ENCODE measurements at places on chromosomes 3 and 15.
A peak's percentile ranks its signal among the peaks of the same experiment; 100 is the strongest.

GRCh38 chr3:139468399-139468798 is 7.9 kb downstream of the RBP2 start:
- no peak for DNase-seq

GRCh38 chr3:53936347-53936746 is 44.7 kb upstream of the SELENOK start:
- DNase-seq, result no peak

DNA sequence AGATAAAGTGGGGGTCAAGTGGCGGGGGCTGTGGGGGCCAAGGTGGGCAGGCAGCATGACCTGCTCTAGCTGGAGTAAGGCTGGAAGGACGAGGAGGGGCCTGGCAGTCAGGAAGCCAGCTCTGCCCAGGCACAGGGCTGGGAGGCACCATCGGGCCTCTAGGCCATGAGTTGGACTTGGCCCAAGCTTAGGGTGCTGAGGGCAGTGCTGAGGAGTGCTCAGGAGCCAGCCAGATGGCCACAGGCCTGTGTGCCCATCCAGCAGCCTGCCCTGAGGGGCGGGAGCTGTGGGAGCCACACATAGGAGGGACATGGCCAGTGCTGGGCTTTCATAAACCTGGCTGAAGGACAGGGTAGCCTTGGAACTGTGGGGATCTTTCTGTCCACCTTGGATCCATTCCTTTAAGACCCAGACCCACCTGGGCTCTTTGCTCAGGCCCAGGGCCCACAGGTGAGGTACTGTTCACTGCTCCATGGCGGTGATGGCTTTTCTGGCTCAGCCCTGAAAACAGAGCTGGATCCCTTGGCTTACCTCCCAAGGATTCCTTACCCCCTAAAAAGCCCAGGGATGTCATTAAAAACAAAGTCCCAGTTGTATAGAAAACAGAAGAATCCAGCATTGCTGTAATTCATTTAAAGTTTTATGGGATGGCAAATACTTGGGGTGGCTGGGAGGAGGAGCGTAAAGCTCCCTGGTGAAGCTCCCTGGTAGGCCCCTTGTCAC is 137.0 kb downstream of the DNAJB8 start:
- no peak for DNase-seq

DNA sequence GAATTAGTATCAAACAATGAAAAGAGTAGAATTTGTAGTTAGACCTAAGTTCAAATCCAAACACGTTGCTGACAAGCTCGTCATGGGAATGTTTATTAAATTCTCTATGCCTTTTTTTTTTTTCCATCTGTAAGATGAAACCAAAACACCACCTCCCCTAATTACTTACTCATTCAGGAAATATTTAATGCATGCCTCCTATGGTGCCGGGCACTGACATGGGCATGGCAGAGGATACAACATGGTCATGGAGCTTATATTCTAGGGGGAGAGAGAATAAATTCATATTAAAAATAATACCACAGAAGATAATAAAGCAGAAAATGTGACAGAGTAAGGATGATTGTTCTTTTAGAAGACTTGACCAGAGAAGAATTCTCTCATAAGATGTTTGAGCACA is 215.8 kb downstream of the RYR3 start:
- DNase-seq, result no peak

DNA sequence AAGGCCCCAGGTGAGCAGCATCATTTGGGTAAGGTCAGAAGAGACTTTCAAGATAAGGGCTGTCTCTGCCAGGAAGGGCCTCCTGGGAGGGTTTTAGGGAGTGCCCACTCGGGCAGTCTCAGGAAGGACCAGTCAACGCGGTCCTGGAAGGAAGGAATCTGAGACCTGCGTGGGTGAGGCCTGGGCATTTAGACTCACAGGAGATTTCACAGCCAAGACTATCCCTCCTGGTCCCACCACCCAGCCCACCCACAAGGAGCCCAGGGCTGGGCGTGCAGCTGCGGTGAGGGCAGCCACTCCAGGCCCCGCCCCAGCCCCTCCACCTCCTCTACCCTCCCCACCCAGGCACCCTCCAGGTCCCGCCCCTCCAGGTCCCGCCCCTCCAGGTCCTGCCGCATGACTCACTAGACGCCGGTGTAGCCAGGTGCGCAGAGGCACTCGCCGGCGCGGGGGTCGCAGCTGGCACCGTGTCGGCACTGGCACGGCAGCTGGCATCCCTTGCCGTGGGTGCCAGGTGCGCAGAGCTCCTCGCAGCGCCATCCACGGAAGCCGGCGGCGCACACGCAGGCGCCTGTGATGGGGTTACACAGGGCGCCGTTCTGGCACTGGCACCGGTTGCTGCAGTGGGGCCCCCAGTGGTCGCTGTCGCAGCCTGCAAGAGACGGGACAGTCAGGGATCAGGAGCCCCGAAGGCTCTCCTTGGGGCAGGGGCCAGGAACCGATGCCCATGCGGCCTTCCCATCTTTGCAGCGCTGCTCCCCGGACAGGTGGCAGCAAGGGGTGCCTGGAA is 112.7 kb downstream of the RAB11A start:
- no peak for DNase-seq

DNA sequence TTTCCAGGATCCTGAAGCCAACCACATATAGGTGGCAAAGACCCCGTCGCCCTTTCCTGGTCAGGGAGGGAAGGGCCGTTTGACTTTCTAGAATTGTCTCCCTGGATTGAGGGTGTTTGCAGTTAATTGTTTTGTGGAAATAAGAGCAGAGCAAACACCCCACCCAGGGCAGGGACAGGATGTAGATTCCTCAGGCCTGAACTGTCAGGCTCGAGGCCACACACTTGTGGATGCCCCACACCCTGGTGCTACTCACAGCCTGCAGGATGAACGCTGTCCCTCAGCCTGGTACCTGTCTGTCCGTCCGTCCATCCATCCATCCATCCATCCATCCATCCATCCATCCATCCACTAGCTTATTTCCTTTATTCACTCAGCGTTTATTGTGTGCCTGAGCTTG is 29.9 kb upstream of the FLNB start:
- no peak for DNase-seq

DNA sequence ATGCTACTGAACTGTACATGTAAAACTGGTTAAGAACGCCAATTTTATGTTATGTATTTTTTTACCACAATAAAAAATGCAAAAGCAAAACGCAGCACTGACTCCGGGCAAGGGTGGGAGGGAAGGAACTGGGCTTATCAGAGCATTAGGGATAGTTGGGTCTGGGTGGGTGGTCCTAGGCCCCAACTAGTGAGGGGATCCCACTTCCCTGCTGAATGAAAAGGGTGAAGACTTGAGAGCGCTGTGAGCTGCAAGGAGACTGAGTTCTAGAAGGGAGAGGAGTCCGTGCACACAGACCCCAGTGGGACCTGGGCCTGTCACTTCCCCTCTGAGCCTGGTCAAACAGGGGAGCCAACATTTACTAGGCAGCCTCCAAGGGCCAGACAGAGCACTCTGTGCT is 98.6 kb downstream of the TPRA1 start:
- DNase-seq, result no peak

DNA sequence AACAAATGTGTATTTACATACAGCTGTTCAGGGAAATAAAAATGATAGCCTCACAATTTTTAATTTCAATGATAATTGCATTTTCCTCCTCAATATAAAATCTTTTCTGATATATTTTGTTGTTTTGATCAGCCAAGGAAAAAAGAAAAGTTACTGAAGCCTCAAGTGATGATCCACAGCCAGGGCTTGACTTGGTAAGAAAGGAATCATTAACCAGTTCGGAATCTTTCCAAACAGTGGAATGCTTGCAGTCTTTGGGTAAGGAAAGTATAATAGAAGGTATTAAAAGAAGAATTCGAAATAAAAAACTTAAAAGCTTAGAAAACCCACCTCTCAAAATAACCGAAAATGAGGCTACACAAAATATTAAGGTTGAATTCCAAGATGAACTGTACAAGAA is 1.0 kb downstream of the TOPAZ1 start:
- no peak for DNase-seq

DNA sequence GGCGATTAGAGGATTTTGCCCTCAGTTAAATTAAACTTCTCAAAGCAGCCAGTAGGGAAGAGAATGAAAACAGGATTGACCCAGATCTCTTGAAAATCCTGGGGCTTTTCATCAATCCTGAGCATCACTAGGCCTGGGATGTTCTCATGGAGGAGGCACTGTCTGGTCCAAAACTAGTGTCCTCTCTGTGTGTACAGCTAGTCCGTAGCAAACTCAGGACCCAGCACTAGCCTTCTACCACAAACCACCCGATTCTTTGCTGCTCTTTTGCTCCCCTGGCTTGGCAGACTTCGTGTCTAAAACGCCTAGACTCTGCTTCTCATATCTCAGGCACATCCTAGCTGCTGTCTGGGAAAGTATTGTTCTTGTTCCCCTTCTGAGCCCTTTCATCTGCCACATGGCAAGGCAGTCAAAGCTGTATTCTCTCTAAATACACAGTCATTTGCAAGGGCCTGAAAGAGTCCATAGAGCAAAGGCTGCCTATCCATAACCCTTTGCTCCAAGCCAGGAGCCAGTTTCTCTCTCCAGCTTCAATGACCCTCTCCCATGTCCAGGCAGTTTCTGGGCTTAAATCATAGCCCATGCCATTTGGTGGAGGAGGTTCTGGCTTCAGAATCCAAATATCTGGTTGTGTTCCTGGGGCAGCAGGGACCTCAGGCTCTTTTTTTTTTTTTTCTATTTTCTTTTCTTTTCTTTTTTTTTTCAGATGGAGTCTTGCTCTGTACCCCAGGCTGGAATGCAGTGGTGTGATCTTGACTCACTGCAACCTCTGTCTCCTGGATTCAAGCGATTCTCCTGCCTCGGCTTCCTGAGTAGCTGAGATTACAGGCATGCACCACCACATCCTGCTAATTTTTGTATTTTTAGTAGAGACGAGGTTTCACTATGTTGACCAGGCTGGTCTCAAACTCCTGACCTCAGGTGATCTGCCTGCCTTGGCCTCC is 52.4 kb downstream of the CDC25A start:
- DNase-seq, result no peak

GRCh38 chr3:46986055-46986730 is 6.7 kb downstream of the NBEAL2 start:
- DNase-seq, result peak; percentile 12

DNA sequence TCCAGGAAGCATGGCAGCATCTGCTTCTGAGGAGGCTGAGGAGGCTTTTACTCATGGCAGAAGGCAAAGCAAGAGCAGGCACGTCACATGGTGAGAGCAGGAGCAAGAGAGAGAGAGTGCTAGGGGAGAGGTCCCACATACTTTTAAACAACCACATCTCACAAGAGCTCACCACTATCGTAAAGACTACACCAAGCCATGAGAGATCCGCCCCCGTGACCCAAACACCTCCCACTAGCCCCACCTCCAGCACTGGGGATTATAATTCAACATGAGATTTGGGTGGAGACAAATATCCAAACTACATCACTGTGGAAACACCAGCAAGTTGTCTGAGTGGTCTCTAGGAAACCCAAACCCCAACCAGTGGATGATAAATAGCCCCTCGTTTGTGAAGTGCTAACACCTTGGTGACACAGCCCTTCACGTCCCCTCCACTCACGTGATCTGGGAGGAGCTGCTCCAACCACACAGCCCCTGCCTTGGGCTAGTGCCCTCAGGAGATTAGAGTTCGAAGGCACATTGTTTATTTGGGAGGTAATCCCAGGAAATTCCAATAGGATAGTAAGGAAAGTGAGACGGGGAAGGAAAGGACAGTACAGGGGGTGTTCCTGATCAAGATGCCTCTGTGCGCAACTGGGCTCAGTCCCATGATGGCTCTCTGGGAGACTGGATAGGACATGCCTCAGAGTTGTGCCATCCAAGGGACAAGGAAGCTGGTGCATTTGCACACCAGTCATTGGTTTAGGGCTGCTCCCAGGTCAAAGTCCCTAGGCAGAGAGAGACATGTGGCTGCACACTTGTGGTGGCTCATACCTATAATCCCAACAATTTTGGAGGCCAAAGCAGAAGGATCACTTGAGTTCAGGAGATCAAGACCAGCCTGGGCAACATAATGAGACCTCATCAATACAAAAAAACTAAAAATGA is 80.6 kb upstream of the CTNNB1 start:
- no peak for DNase-seq

DNA sequence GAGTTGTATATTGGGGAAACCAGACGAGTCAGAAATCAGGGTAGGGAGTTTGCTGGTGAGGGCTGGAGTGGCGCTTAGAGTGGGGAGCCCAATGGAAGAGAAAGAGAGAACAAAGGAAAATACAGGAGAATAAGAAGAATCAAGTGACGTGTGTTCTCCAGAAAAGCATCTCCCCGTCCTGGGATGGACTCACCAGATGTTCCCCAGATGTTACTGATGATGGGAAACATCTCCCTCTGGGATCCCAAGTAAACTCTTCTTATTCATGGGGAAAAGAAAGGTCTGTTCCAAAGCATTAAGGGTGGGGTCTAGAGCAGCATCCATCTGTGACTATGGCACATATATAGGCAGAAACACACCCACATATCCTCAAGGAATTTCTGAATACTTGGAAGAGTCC is 3.0 kb upstream of the CSRNP1 start:
- no peak for DNase-seq

GRCh38 chr3:109926376-109926775 is 589.0 kb upstream of the DPPA4 start:
- no peak for DNase-seq

Data from KG1 (cell line).